AG10803 (cell line): ENCODE measurements at places on chromosomes 11 and 22.

DNA sequence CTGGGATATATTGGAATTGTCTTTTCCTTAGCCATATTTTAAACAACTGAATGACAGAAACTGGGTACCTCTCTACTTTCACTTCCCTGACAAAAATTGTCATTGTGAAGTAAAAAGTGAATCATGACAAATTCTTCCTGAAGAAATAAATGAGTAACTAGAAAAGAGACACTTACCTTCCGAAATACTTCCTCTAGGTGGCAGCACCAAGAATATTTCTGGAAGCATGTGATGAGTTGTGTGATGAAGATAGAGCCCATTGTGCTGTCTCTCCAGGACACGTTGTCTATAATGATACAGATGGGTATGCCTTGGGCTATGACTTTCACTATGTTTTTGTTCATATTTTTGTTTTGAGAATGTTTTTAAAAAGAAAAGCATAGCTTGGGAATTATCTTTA is 21.5 kb downstream of the CASP4 start:
- DNase-seq = peak; percentile 59

DNA sequence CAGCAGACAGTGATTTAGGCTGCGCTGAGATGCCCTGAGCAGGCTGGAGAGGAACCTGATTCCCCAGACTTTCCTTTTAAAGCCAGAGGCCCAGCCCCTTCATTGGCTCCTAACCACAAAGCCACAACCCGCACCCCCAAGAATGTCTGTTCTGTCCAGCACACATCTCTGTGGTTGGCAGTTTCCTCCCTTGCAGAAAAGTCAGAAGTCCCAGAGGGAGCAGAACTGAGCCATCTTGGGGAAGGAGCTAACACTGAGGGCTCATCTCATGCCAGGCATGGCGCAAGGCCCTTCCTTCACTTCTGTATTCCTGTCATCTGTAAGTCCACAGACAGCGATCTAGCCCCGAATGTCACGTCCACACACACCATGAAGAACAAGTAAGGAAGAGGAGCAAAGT is 97.1 kb upstream of the SYT13 start:
- DNase-seq = peak; percentile 89

GRCh38 chr11:128772814-128773213 is 78.9 kb downstream of the FLI1 start:
- DNase-seq = no peak

DNA sequence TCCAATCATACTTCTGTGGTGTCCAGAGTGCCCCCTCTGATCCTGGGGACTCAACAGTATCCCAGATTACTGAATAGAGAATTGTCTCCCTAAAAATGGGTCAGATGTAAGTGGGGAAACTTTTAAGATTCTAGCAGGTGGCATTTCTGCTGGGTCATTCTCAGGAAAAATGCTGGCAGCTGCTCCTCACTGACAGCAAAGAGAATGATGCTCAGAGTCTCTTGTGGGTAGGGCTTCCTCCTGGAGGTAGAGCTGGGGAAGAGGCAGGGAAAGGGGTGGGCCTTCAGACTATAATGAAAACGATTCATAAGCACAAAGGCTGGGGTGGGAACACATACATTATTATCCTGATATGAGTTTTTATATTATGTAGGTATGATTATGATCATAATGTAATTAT is 647.2 kb downstream of the NELL1 start:
- no peak for DNase-seq

DNA sequence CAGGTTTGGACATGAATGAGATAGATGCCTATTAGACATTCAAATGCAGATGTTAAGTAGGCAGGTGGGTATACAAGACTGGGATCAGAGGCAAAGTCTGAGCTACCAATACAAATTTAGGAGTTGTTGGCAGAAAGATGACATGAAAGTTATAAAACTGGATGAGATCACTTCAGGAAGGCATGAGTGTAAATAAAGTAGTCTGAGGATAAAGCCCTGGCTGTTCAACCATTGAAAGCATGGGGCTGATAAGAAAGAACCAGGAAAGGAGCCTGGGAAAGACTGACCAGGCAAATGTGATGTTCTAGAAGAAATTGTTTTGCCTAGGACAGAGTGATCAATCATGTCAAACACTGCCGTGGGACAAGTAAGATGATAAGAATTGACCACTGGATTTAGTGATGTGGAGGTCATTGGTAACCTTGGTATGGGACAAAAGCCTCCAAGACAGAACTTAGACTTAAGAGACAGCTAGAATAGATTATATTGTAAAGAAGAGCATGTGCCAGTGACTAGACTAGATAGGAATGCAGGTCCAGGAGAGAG is 98.5 kb downstream of the EHF start:
- no peak for DNase-seq

- no peak for DNase-seq
These were observed at the start of gene UCP3 for GRCh38 chr11:74008373-74009229. Gene UCP3 (minus strand): TSS chr11:74009085. CDS start chr11:74007042, 2,043 bp downstream.

- DNase-seq = no peak
These were observed 720.1 kb downstream of the KCNA4 start for GRCh38 chr11:29296680-29297079.

DNA sequence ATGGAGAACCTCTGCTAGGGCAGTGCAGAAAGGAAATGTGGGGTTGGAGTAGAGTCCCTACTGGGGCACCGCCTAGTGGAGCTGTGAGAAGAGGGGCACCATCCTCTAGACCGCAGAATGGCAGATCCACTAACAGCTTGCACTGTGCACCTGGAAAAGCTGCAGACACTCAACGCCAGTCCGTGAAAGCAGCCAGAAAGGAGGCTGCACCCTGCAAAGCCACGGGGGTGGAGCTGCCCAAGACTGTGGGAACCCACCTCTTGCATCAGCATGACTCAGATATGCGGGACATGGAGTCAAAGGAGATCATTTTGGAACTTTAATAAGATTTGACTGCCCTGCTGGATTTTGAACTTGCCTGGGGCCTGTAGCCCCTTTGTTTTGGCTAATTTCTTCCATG is 8.7 kb downstream of the TSKU start:
- DNase-seq = peak; percentile 66

- DNase-seq = peak; percentile 44
These were observed 57.6 kb downstream of the SYN3 start for GRCh38 chr22:33000342-33001280.

DNA sequence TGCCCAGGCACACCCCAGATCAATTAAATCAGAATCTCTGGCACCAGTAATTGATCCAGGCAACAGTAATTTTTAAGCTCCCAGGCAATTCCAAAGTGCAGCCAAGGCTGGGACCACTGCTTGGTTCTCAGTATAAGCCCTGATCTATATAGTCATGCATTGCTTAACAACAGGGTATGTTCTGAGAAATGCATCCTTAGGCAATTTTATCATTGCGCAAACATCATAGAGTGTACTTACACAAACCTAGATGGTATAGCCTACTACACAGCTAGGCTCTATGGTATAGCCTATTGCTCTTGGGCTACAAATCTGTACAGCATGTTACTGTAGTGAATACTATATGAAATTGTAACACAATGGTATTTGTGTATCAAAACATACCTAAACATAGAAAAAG is 651 bp upstream of the C11orf42 start:
- no peak for DNase-seq

GRCh38 chr22:35064664-35065063 is 1.3 kb upstream of the ISX start:
- DNase-seq = no peak

GRCh38 chr11:35850191-35850590 is 93.7 kb upstream of the LDLRAD3 start:
- DNase-seq = no peak

DNA sequence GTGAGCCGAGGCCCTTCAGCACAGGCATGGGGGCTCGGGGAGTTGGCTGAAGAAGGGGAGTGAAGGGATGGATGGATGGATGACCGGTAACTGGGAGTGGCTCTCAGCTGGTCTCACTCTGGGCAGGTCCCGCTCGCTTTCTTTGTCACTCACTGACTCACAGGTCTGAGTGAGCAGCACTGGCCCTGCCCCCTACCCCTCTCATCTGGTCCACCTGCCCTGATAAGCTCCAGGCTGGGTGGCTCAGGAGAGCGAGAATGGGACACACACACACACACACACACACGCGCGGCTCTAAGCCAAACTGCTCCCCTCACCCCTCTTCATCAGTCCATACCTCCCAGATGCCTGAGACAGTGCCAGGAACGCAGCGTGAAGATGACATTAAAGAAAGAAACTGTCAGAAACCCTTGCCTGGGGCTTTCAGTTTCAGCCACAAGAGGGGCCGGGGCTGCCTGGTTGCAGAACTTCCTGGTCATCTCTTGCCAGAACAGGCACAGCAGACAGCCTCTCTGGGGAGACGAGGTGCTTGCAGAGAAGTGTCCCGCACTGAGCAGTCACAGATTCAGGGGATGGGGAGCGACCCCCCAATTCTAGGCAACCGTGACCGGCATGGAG is 16.5 kb upstream of the SHISAL1 start:
- DNase-seq = no peak

GRCh38 chr11:117900121-117900648 is 23.7 kb upstream of the FXYD6 start:
- DNase-seq = no peak

- DNase-seq = no peak
These were observed 33.9 kb downstream of the PPFIBP2 start for GRCh38 chr11:7547687-7548086.

- DNase-seq = peak; percentile 11
These were observed 47.9 kb upstream of the SUSD2 start for GRCh38 chr22:24133187-24133965.

GRCh38 chr11:84384731-84385130 is 1098.6 kb upstream of the CCDC90B start:
- peak; percentile 55 for DNase-seq

DNA sequence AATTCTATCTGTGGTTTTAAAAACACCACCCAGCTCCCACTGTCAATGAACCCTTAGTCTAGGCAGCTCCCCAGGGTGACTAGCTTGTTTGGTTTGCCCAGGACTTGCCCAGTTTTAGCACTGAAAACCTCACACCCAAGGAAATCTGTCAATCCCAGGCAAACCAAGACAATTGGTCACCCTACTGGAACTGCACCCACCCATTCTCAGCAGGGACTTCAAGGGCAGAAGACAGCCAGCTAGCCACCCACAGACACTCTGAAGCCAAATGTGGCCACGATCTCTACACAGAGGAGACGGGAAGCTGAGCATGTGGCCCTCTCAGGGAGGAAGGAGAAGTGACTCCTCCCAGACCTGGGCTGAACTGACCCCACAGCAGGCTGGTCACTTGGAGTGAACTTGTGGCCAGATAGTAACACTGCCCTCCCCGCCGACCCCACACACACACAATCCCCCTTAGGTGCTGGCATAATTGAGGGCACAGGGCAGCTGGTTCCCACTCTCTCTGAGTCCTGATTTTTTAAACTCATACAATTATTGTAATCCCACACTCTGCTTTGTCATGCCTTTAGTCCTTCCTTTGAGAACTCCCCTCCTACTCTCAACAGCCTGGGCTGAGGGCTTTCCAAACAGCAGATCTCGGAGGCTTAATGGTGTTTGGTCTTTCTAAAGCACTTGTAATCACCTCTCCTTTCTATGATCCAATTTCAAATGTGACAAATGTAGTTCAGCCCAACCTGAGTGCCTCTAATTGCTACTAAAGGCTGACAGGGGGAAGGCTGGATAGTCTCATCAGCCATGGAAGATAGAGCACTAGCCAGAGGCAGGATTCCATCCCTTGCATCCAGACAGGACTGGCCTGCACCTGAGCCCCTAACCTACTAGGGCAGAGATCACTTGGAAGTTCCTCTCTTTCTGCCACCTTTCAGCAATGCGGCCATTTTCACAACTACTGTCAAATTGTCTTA is 74.7 kb upstream of the DRD2 start:
- peak; percentile 13 for DNase-seq

GRCh38 chr22:50731811-50732624 is 6.0 kb upstream of the ACR start:
- peak; percentile 44 for DNase-seq

GRCh38 chr11:7545611-7546010 is 31.8 kb downstream of the PPFIBP2 start:
- no peak for DNase-seq
